CD4-positive, alpha-beta T cell (primary cell): ENCODE measurements at places on chromosomes 7 and 10. TPM values are rescaled to one million over a fixed set of nuclear protein-coding genes. Genes with fewer than 3 reads are reported as not detected.

- DNase-seq, result no peak
- H3K27ac ChIP-seq, result no peak overlapping the region
- no peaks in the 10 kb centered on the region for H3K36me3 ChIP-seq
- peaks cover 5% of the 10 kb centered on the region for H3K4me1 ChIP-seq
- no peak overlapping the region for H3K4me3 ChIP-seq
Measured at GRCh38 chr10:132136097-132136521, 50.6 kb upstream of the DPYSL4 start.

GRCh38 chr7:127786184-127786583 is 134.2 kb downstream of the SND1 start:
- DNase-seq, result no peak
- H3K4me3 ChIP-seq, result no peak overlapping the region
- H3K36me3 ChIP-seq, result no peaks in the 10 kb centered on the region
- H3K27me3 ChIP-seq, result no peaks in the 10 kb centered on the region
- no peaks in the 10 kb centered on the region for H3K4me1 ChIP-seq
- no peak overlapping the region for H3K27ac ChIP-seq

DNA sequence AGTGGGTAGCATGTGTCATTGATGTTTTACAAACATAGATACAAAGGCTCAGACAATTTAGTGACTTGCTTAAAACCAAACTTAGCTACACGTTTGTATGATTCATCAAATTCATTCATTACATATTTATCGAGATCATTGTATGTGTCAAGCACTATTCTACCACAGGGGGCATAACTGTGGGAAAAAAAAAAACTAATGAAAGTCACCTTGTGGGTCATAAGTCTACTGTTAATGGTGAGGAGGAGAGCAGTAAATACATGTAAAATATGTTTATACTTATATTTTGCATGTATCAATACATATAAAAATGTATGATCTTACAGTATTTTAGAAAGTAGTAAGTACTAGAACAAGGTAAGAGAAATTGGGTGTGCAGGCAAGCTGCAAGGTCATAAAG is 933.8 kb downstream of the IPMK start:
- DNase-seq, result no peak
- H3K4me1 ChIP-seq, result no peaks in the 10 kb centered on the region
- H3K27ac ChIP-seq, result no peak overlapping the region
- H3K27me3 ChIP-seq, result no peaks in the 10 kb centered on the region

GRCh38 chr10:77037735-77038403 is 599.7 kb downstream of the KCNMA1 start:
- no peak overlapping the region for H3K27ac ChIP-seq
- H3K4me3 ChIP-seq, result no peak overlapping the region
- DNase-seq, result no peak
- H3K36me3 ChIP-seq, result no peaks in the 10 kb centered on the region
- H3K4me1 ChIP-seq, result peaks cover 7% of the 10 kb centered on the region
- H3K27me3 ChIP-seq, result no peaks in the 10 kb centered on the region

- H3K27ac ChIP-seq, result no peak overlapping the region
- H3K36me3 ChIP-seq, result no peaks in the 10 kb centered on the region
- H3K4me1 ChIP-seq, result no peaks in the 10 kb centered on the region
- H3K4me3 ChIP-seq, result no peak overlapping the region
Measured at GRCh38 chr10:79452174-79452611, 6.8 kb upstream of the ZCCHC24 start.

Gene ARMC3
- not detected for total RNA-seq
